ENCODE measurements at places on chromosomes 2 and 18.

- no peak for DNase-seq
Observed at GRCh38 chr18:48782381-48782861, 168.3 kb downstream of the SMAD7 start.

DNA sequence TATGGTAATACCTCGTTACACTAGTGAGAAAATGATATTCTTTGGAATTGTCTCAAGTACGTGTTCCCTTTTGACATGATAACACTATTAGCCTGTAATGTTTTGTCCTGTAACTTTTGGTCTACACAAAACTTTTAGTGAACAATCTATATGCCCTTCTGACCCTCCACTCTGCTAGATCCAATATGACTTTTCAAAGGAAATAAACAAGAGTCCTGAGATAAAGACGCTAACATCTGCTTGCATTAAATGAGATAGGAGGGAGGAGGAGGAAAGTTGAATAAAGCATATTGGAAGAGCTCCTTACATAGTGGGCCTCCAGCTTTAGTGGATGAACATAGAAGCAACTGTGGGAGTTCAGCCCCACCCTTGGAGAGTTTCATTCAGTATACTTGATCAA is 83.3 kb upstream of the CAVIN2 start:
- no peak for DNase-seq

- DNase-seq: no peak
Observed at GRCh38 chr2:98515250-98515991, 70.8 kb downstream of the INPP4A start.

GRCh38 chr2:215771241-215771640 is 242.1 kb downstream of the MREG start:
- DNase-seq: no peak

- no peak for DNase-seq
Observed at GRCh38 chr2:215141706-215142105, 3.3 kb upstream of the ABCA12 start.

DNA sequence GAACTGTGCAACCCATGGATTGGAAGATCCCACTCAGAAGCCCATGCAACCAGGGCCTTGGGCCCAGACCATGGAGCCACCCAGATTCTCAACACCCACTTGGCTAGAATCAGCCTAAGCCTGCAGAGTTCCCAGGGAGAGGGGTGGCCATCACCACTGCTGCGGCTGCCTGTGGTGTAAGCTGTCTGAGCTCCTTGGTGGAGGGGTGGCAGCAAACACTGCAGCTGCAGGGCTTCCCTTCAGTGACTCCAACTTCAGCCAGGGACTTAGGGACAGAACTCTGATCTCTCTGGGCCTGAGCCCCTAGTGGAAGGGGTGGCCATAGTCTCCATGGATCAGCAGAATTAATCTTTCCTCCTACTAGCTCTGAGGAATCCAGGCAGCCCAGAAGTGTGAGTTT is 72.5 kb downstream of the RAD51AP2 start:
- no peak for DNase-seq

DNA sequence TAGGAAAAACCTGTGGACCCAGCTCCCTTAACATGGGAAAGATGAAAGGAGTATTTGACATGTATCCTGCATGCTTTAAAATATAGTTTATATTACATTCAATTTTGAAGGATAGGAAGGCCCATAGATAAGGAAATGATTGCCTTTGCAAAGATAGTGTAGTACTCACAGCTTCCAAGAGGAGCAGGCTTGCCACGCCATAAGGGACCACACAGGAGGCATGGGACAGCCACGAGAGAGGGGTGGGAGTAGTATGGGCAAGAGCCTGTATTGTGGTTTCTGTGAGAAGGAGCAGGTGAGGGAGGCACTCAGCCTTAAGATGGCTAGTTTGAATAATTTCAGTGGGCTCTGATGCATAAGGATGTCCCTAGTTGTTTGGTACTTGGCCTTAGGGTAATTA is 740.3 kb downstream of the SATB2 start:
- no peak for DNase-seq

GRCh38 chr2:197560146-197560665 is 44.3 kb downstream of the MOB4 start:
- DNase-seq: no peak

DNA sequence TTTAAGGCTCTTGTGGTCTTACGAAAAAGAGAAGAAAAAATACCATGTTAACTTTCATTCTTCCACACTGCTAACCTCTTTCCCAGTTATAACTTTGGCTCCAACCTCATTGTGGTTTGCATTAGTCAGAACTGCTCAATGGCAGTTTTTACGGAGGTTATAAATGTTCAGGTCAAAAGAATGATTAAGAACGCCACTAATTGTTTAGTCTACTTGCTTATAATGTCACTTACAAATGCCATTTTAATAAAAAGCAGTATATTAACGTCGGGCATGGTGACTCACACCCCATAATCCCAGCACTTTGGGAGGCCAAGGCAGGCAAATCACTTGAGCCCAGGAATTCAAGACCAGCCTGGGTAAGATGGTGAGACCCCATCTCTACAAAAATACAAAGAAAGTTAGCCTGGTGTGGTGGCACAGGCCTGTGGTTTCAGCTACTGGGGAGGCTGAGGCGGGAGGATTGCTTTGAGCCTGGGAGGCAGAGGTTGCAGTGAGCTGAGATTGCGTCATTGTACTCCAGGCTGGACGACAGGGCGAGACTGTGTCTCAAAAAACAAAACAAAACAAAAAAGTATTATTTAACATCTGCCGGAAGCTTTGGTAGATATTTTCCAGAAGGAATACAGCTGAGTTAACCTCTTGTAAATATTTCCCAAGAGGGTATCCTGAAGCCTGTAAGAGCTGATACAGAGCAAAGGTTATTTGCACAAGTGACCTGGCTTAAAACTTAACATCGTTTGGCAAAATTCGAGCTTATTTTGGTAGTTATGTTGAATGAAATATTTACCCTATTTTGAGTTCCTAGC is 5.1 kb downstream of the AGPS start:
- no peak for DNase-seq

DNA sequence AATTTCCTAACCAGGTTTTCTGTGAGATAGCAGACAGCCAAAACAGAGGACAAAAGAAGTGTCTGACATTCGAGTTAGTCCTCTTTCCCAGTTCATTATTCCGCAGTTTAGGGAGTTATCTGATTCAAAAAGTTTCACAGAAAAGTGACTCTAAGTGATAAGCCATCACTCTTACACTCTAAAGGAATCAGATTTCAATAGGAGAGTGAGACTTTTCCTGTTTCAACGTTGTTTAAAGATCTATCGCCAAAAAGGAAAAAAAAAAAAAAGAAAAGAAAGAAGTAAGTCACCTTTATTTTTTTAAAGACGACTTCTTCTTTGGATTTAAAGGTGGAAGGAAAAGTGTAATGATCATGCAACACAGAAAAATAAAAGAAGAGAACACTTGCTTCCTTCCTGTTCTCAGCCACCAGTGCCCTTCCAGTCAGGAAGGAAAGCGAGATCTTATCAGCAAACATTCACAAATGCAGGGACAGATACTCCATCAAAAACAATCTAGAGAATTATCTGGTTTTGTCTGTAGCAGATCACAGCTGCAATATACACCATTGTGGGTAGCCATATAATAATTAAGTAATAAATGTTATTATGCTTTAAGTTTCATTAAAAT is 49.8 kb downstream of the TFPI start:
- no peak for DNase-seq

DNA sequence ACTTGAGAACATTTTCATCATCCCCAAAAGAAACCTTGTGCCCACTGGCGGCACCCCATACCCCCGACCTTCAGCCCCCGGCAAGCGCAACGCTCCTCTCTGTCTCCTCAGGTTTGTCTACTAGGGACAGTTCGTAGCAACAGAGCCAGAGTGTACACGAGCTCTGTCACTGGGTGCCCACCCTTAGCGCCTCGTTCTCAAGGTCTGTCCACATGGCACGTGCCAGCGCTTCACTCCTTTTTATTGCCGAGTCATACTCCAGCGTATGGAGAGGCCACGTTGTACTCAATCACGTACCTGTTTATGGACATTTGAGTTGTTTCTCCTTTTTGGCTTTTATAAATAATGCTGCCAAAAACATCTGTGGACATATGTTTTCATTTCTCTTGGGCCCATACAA is 30.3 kb upstream of the GPC1 start:
- no peak for DNase-seq

- DNase-seq: no peak
Observed at GRCh38 chr18:23856466-23857163, 157.9 kb upstream of the TTC39C start.

- DNase-seq: no peak
Observed at GRCh38 chr2:95034221-95034620, 8.7 kb downstream of the MAL start.

DNA sequence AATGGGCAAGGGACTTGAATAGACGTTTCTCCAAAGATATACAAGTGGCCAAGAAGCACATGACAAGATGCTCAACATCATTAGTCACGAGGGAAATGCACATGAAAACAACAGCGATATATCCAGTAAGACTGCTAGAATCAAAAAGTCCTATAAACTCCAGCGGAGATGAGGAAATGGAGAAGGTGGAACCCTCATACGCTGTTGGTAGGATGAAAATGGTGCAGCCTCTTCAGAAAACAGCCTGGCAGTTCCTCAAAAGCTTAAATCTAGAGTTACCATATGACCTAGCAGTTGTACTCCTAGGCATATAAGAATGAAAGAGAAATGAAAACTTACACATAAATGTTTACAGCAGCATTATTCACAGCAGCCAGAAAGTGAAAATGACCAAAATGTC is 48.1 kb downstream of the HPCAL1 start:
- DNase-seq: no peak

DNA sequence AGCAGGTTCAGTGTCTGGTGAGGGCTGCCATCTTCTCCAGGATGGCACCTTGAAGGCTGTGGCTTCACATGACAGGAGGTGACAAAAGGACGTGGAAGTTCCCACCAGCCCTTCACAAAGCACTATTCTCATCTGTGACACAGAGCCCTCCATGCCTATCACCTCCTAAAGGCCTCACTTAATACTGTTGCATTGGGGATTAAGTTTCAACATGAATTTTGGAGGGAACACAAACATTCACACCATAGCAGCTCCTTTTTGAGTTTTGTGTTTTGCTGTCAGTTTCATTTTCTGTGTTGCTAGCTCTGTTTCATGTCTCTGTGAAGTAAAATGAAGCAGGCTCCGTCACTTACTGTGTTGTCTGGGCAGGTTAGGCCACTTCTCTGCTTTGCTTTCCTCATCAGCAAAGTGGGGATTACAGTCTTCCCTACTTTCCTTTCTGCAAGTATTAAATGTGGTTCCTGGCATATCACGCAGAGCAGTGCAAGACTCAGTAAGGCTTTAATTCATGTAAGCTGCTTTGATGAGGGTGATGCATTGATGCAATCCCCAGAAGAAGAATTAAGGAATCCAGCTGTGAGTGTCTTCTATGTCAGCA is 31.6 kb downstream of the LIMS1 start:
- no peak for DNase-seq

- DNase-seq: no peak
Observed at GRCh38 chr18:61541673-61542072, 208.4 kb downstream of the CDH20 start.

- DNase-seq: no peak
Observed at GRCh38 chr2:48339451-48339850, 190.5 kb upstream of the STON1 start.

Data from NCI-H748 treated with DMSO at 0.1 percent for 48 hours (cell line).